ENCODE measurements at places on chromosomes 1 and 21. TPM values are rescaled to one million over a fixed set of nuclear protein-coding genes. Genes with fewer than 3 reads are reported as not detected.

Gene C2CD4D
- 1.1 TPM for total RNA-seq

Gene WDR64
- not detected for total RNA-seq

Gene IRF6
- not detected for total RNA-seq

Gene NID1
- 0.07 TPM for total RNA-seq

Gene LAMTOR5
- total RNA-seq: 127 TPM

Gene STPG1
- total RNA-seq: 6.6 TPM

Gene PGM1
- total RNA-seq: 49.8 TPM
